Stimulated activated CD8-positive, alpha-beta memory T cell treated with anti-CD3 and anti-CD28 coated beads, Interleukin-2, amount 100 ng/mL, for 48 hours (primary cell): ENCODE measurements at places on chromosomes 2 and 18.

DNA sequence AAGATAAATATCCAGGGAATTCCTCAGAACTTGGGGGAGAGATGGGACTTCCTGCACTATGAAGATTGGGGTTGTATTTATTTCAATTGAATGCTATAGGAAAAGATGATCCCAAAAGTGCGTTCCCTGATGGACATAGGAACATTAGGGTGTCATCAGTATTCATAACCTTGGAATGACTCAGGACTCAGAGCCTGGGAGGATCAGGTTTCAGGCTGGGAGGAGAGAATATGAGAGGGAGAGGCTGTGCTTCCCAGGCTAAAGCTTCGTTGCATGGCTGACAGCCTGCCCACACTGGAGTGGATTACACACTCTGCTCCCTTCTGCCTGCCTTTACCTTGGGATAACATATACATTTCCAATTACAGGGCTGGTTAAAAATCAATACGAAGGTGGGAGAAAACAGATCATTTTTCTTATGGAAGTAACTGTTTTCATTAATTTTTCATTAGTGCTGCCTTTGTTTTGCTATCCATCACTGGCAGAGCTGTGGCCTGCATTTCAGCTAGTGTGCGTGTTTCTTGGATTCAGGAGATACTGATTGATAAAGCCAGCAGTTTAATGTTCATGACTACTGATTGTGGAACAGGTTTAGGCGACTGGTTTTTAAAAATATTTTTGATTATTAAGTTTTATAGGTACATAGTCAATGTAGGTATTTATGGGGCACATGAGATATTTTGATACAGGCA is 118.7 kb downstream of the KCTD1 start:
- DNase-seq, result no peak

DNA sequence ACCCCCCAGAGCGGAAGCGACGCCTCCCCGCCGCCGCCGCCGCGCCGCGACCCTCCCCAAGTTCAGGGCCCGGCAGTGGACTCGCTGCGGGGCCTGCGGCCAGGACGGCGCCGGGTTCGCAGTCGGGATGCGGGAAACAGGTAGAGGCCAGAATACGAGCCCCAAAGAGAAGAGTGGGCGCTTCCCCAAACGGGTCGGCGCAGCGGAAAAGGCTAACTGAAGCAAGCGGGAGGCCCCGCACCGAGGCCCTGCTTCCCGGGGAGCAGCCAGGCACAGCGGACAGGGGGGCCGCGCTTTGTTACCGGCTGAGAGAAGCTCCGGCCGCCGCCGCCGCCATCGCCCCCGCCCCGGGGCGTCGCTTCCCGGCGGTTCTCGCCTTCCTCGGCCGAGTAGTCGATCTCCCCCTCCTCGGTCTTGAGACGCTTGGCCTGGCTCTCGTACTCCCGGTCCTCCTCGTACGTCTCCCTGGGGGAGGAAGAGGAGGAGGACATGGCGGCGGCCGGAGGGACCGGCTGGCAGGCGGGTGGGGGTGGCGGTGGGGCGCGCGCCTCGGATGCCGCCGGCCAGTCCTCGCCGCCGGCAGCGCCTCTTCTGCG is 494 bp downstream of the HNRNPLL start:
- peak; percentile 13 for DNase-seq

GRCh38 chr2:150392614-150393013 is 94.9 kb downstream of the RND3 start:
- DNase-seq, result no peak

DNA sequence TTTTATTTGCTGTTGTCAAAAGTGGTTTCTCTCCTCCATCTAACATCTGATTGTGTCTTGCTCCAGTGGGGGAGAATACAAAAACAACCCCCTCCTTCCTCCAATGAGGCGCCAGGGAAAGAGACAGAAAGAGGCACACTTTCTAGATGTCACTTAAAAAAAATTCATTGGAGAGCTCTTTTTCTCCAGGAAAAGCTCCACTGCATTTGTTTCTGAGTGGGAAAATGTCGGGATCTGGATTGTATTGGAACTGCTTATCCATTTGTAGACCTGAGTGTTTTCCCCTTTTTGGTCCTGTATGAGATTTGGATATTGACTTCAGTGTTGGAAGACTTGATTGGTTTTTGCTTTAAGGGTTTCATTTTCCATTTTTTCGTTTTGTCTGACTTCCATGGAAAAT is 995 bp downstream of the MBD5 start:
- no peak for DNase-seq

DNA sequence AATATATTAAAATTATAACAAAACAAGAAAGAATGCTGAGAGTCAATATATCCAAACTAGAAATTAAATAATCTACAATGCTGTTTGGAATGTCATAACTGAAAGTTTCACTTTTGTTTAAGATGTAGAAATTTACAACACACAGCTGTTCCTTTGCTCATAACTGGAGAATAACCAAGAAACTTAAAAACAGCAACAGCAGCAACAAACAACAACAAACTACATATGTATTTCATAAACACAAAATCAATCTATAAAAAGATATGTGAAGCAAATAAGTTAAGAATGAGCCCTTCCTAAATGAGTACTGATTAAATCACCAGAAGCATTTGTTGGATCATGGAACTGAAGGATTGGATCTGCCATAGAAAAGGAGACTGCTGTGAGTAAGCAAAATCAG is 456.5 kb upstream of the ZNF804A start:
- no peak for DNase-seq

DNA sequence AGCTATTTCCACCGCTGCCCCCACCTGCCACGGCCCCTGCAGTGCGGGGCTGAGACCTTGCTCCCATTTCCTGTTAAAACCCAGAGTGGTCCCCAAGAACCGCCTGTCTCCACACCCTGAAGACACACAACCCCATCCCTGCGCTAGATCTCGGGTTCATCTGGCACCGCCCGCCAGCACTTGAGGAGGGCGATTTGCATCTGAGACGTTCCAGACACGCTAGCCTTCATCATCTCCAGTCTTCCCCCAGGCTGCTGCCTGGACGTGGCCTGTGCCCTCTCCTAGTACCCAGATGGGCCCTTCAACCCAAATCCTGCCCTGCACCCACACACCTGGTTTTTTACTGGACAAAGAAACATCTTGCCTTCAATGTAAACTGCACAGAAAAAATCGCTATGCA is 49.8 kb downstream of the SLC66A2 start:
- DNase-seq, result no peak

DNA sequence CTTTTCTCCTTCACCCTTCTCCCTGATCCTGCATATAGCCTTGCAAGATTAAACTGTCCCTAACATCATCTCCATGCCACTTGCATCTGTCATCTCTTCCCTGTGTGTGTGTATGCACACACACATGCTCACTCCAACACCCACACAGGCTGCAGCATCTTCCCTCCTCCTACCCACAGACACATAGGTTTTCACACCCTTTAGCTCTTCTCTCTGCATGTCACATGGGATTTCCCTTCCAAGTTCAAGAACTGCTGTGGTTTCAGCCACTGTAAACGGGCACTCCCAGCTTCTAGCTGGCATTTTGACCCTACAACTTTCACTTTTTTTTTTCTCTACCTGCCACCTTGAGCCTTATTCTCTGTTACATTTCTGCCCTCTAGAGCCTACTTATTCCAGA is 6.4 kb downstream of the CELF4 start:
- no peak for DNase-seq
